MCF 10A (cell line): ENCODE measurements at places on chromosomes 5 and 9. TPM values are rescaled to one million over a fixed set of nuclear protein-coding genes. Genes with fewer than 3 reads are reported as not detected.

DNA sequence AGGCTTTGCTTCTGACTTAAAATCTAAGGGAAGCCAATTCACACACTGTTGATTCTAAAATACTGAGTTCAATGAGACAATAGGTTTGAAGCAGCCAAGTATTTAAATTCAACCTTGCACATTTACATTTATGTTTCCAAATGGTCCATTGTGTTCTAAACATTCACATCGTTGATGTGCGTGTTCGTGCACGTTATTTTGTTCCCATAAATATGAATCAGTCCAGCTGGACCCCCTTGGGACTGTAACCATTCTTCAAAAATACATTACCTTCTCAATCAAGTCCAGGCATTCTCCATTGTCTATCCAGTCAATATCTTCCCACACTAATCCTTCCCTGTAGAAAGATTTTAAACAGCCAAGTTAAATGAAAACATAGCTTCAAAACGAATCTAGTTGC is 146.4 kb upstream of the RETREG1 start:
- H3K27ac ChIP-seq = no peak overlapping the region
- H3K36me3 ChIP-seq = peaks cover 43% of the 10 kb centered on the region
- no peaks in the 10 kb centered on the region for H3K27me3 ChIP-seq
- no peak overlapping the region for H3K4me3 ChIP-seq

DNA sequence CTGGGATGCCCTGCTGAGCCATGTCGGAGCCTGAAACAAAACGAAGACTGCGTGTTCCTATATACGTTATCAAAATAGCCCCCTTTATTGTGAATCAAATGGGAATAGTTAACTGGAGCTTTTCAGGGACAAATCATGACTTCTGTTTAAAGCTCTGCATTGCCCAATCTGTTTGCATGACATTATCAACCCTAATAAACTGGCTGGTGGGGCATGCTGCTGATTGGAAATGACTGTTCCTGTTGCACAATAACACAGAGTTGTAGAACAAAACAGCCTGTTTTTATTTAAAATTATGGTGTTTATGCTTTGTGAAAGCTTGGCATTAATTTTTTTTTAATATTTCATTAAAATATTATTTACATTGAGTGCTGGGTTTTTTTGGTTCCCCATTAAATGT is 215.5 kb downstream of the TMEM167A start:
- H3K4me3 ChIP-seq = no peak overlapping the region
- H3K27ac ChIP-seq = no peak overlapping the region
- no peaks in the 10 kb centered on the region for H3K4me1 ChIP-seq
- H3K27me3 ChIP-seq = no peaks in the 10 kb centered on the region
- DNase-seq = peak; percentile 15

DNA sequence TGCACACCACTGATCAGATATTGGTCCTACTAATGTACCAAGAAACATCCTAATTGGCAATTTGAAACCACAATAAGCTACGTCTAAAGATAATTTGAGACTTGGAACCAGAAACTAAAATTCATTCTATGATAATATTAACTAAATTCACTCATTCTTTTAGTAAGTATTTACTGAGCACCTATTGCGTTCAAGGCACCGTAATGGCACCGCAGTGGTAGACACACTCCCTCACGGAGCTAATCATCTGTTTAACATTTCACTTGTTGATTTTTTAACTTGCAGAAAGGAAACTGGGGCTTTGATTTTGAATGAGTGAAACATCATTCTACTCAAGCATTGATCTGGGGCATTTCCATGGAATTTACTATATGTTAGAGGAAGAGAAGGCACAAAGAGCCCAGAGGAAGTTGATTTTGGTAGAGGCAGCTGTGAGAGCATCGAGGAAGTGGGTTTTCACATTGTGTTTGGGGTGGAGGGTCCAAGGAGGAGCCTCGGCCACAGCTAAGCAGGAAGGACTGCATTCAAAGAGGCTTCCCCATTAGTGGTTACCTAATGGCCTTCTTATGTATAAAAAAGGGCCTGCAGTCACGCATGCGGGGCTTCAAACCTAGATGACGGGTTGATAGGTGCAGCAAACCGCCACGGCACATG is 7.1 kb downstream of the RAPGEF1 start:
- H3K27me3 ChIP-seq = no peaks in the 10 kb centered on the region
- H3K4me1 ChIP-seq = peaks cover 62% of the 10 kb centered on the region
- H3K4me3 ChIP-seq = peak overlapping the region; percentile 43
- peaks cover 4% of the 10 kb centered on the region for H3K36me3 ChIP-seq
- peak overlapping the region; percentile 72 for H3K27ac ChIP-seq

DNA sequence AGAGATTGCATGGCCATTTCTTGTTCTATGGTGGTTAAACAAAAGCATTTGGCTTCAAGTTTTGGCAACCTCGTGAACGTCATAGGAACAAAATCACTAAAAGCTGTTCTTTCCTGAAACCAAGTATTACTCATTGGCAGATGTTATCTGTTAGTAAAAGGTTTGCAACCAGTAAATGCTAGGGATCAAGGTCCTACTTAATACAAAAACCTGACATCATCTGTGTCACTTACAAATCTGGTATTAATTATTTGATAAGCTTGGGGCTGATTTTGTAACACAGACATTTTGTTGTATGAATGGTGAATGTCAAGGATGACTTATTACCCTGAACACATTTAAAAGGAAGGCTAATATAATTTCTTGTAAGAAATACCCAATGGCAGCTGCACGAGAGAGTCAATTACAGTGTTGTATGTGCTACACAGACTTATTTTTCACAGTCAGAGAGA is 486.4 kb upstream of the ZNF608 start:
- DNase-seq = no peak
- no peaks in the 10 kb centered on the region for H3K36me3 ChIP-seq
- peak overlapping the region; percentile 5 for H3K27ac ChIP-seq
- no peak overlapping the region for H3K4me3 ChIP-seq
- H3K27me3 ChIP-seq = no peaks in the 10 kb centered on the region

- DNase-seq = no peak
- no peak overlapping the region for H3K4me3 ChIP-seq
- H3K4me1 ChIP-seq = no peaks in the 10 kb centered on the region
- peaks cover 60% of the 10 kb centered on the region for H3K27me3 ChIP-seq
- H3K36me3 ChIP-seq = no peaks in the 10 kb centered on the region
Measured at GRCh38 chr9:90162819-90163218, 479.8 kb downstream of the DIRAS2 start.

DNA sequence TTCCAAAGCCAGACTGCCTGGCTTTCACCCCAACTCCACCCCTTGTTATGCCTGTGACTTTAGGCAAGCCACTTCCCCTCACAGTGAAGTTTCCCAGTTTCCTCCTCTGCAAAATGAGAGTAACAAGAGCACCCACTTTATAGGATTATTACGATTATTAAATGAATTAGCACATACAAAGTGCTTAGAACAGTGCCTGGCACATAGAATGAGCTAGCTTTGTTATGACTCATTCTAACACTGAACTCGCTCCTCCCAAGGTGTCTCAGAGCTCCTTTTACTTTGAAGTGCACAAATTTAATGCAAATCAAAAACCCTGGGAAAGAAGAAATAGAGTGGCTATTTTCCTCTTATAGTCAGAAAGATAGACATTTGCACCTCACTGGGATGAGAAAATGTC is 34.3 kb downstream of the DNAH5 start:
- no peaks in the 10 kb centered on the region for H3K36me3 ChIP-seq
- no peak overlapping the region for H3K27ac ChIP-seq
- peak; percentile 5 for DNase-seq

- H3K4me3 ChIP-seq = no peak overlapping the region
- H3K4me1 ChIP-seq = peaks cover 8% of the 10 kb centered on the region
- H3K27ac ChIP-seq = no peak overlapping the region
- peak; percentile 56 for DNase-seq
- H3K36me3 ChIP-seq = peaks cover 13% of the 10 kb centered on the region
Measured at GRCh38 chr9:97895695-97896332, 26.5 kb downstream of the TRMO start.

C6 gene
- total RNA-seq = not detected in 2 replicates

FABP6 gene
- not detected in 2 replicates for total RNA-seq
